ENCODE measurements at places on chromosomes 2 and 18. TPM values are rescaled to one million over a fixed set of nuclear protein-coding genes. Genes with fewer than 3 reads are reported as not detected.

DNA sequence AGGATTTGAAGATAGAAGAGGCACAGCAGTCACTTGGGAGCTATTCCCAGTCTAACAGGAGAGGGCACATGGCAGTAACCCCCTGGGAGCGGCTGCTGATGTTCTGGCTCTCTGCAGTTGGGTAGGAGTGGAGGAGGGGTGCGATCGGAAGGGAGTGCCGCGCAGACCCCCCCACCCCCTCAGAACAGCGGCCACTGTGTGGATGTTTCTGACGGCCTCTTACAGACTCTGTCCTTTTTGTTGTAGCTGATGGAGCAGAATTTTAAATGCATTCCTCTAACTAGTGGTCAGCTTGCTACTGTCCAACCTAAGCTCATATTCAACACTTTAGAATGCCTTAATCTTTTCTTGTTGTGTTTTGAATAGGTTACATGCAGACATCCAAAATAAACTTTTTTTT is 127.9 kb downstream of the AGAP1 start:
- no peak for DNase-seq

Gene SLC4A5
- total RNA-seq: 0.89 TPM

Gene ABCG5
- not detected for total RNA-seq

GRCh38 chr2:139366681-139367080 is 586.5 kb upstream of the NXPH2 start:
- DNase-seq: no peak

- no peak for DNase-seq
Measured at GRCh38 chr2:69449906-69450305, 12.7 kb upstream of the NFU1 start.

Gene COPS7B
- total RNA-seq: 58.3 TPM

Gene NABP1
- total RNA-seq: 59.7 TPM

DNA sequence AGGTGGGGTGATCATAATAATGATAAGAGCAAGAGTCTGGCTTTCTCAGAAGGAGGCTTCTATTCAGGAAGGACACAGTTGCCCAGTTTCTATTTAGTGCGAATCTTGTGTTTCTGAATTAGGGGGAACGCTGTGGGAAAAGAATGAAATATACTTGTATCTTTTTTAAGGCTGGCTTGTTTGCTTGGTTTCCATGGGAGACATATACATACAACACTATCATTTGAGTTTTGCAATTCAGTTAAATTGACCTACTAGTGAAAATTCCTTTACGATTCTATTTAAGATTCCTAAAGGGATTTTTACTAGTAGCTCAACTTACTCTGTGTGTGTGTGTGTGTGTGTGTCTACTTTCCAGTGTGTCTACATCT is 24.7 kb upstream of the ANKRD62 start:
- DNase-seq: no peak

- DNase-seq: no peak
Measured at GRCh38 chr2:23691106-23691470, 235.8 kb downstream of the ATAD2B start.

- DNase-seq: no peak
Measured at GRCh38 chr2:113190871-113191270, 17.1 kb downstream of the PSD4 start.

- no peak for DNase-seq
Measured at GRCh38 chr18:8933714-8934284, 168.7 kb upstream of the NDUFV2 start.

GRCh38 chr2:30684026-30684425 is 123.2 kb downstream of the CAPN13 start:
- no peak for DNase-seq

GRCh38 chr18:59839246-59839645 is 60.5 kb upstream of the PMAIP1 start:
- no peak for DNase-seq

Gene KCNS3
- not detected for total RNA-seq

DNA sequence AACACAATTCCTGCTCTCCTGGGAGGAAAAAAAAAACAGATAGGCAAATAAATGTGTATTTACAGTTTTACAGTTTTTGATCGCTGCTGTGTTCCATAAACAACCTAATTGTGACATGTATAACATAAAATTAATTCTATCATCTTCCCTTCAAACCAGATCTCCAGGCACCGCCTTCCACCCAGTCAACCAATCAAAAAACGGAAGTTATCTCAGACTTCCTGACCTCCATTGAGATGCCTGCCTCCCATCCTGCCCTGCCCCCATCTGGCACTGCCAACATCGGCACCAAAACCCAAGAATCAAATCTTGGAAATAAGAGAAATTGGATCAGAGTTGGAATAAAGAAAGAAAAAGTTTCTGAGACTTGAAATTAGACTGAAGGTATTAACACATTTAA is 3.1 kb upstream of the RIOK3 start:
- no peak for DNase-seq

- no peak for DNase-seq
Measured at GRCh38 chr2:170997893-170998597, 69.0 kb downstream of the GORASP2 start.

Gene ONECUT2
- not detected for total RNA-seq

- DNase-seq: no peak
Measured at GRCh38 chr18:36724591-36725001, 104.2 kb downstream of the TPGS2 start.

DNA sequence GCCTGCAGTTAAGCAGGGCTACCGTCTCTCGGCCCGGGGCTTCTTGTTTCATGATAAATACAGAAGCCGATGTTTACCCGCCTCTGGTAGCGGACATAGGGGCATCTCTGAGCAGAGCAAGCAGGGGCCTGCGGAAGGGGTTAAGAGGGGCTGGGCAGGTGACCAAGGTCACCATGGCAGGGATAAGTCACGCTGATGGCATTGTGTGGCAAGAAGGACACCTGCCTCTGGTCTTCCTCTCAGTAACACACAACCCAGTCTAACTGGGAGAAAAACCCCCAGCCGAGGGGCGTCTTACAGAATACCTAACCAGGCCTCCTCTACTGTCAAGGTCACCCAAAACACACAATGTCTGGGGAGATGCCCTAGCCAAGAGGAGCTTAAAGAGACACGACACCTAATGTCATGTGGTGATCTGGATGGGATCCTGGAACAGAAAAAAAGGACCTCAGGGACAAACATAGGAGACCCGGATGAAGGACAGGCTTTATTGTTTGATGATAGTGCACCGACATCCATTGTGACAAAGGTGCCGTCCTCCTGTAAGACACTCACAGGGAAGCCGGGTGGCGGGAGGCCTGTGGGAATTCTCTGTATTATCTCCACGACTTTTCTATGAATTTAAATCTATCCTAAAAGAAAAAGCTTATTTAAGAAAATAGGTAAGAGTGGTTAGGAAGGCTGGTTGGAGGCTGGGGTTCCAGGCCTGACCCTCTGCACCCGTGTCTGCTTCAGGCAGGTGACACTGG is 24.8 kb downstream of the SH3BP4 start:
- DNase-seq: no peak

All from activated naive CD4-positive, alpha-beta T cell treated with anti-CD3 and anti-CD28 coated beads, Interleukin-2, amount 50 U/mL, for 72 hours (primary cell).